ENCODE measurements at places on chromosomes 5 and 9.

DNA sequence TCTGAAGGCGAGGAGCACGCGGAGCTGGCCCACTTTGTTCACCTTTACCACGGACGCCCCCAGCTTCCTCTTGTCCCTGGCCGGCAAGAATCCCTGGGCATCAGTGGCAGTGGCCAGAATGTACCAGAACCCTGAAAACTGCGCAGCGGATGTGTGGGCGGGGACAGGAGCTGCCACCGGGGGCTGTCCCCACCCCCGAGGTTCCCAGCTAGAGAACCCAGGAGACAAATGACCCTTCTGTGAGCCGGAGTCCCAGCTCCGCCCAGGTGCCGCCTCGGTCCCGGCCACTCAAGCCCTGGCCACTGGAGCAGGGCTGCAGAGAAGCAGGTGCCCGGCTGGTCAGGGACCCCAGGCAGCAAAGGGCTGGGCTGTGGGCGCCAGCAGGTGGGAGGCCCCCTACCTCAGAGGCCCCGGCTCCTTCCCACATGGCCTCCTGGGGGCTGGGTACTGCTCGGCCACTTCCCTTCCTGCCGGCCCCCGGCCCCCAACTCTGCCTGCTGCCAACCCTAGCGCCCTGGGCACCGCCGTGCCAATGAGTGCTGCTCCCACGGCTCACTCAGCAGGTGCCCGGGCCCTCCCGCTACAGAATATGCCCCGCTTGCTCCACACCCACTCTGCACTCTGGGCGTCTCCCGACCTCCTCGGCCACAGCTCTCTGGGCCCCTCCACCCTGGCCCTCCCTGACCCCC, 713 bp downstream of the LCN10 start:
- DNase-seq, result no peak

DNA sequence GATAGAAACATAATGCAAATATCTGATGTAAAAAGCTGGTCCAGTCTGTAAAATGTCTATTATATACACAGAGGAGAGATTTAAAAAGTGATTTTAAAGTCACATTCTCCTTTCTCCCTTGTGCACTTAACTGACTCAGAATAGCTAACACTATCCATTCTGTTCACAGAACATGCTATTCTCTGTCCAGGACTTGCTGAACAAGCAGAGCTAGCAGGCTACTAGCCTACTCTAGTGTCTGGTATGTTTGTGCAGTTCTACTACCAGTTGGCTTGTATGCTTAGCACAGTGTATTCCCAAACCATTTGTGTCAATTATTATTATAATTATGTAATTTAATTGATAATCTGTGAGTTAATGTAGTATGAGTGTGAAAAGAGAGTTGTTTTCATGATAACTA, 161.7 kb upstream of the NUDT12 start:
- no peak for DNase-seq

- no peak for DNase-seq
These were observed 29.5 kb downstream of the SLC46A2 start for GRCh38 chr9:112861155-112861554.

- no peak for DNase-seq
These were observed 214.7 kb downstream of the FBXL17 start for GRCh38 chr5:108167174-108167573.

GRCh38 chr5:3836528-3836927, 240.9 kb downstream of the IRX1 start:
- no peak for DNase-seq
